ENCODE measurements at places on chromosomes 13 and 19.

GRCh38 chr13:99354371-99354951 is 47.3 kb upstream of the GPR183 start:
- DNase-seq = no peak

DNA sequence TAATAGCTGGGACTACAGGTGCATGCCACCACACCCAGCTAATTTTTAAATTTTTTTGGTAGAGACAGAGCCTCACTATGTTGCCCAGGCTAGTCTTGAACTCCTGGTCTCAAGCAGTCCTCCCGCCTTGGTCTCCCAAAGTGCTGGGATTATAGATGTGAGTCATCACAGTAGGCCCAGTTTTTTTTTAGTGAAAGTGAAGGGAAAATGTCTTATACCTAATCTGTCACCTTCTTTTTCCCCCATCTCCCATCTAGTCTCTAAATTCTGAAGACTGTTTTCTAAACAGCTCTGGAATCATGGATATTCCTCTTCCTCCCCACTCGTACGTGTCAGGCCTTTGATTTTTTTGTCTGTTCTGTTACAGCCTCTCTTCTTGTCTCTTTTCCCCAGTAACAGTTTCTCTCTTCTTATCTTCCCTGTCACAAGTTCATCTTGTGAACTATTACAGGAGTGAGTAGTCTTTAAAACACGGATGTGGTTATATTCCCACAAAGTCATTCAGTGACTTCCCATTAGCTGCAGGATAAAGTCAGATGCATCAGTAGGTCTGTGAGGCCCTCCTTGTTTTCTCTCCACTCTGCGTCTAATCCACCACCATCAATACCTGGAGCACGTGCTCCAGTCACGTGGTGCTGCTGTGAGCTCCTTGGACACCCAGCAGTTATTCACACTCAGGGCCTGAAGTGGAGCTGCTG is 2.9 kb downstream of the CDC16 start:
- no peak for DNase-seq

- no peak for DNase-seq
Measured at GRCh38 chr13:103044056-103044455, 22.2 kb downstream of the SLC10A2 start.

DNA sequence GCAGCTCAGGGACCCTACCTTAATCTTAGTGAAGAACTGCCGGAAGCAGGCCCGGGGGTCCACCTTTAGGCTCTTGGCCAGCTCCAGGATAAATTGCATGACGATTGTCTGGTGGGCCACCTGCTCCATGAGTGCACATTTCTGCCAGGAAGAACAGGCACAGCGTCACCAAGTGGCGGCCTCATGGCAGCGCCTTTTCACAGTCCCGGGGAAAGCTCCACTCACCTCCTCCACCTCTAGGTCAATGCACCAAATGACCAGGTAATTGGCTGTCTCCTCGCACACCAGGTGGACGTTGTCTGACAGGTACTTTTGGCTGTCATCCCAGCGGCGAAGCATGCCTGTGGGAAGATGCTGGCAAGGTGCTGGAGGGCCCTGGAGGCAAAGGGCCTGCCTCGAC is 8.3 kb downstream of the CDC37 start:
- no peak for DNase-seq

Data from NCI-H1092 treated with DMSO at 0.1 percent for 48 hours (cell line).